ENCODE measurements at places on chromosomes 7 and 10.

DNA sequence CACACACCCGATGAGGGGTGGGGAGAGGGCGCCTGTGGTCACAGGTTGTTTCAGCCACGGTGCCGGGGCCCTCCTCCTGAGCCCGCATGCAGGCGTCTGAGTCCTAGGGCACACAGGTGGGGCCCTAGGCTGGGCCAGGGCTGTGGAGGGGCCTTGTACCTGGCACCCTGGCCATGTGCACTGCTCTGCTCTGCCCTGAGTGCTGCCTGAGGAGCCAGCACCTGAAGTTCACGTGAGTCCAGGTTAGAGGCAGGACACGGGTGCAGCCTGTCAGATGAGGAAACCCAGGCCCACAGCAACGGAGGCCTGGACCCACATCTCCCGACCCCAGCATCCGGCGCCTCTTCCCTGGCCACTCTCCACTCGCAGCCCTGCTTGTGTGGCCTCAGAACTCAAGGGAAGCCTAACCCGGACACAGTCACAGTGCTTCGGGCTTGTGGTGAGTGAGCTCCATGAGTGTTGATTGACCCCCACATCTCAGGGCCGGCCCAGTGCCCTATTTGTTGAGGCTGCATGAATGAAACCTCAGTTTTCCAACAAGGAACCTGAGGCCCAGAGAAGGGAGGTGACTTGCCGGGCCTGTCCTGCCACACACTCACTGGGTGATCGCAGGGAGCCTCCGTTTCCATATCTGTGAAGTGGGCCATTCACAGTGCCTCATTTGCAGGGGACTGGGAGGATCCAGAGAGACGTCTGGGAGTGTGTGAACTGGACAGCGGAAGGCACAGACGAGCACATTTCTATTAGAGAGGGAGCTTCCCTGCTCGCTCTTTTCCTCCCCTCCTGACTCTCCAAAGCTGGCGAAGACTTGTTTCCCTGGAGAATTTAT, 39.6 kb downstream of the PPIF start:
- no peak for DNase-seq

DNA sequence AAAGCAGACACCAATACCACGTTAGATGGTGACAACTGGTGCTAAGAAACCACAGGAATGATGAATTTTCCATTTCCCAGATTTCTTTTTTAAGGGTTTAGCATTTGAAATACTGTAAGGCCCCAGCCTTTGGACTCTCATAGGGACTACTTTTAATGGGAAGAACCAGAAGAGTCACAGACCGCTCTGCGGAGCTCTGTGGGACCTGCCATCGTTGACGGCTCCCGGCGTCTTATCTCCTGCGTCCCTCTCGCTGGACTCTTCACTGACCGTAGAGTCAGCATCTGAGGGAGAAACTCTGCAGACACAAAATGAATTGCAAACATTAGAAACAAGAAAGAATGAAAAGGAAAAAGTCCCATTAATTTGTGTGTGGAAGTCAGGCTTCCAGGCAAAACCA, 81.4 kb upstream of the ATP6V0A4 start:
- no peak for DNase-seq

DNA sequence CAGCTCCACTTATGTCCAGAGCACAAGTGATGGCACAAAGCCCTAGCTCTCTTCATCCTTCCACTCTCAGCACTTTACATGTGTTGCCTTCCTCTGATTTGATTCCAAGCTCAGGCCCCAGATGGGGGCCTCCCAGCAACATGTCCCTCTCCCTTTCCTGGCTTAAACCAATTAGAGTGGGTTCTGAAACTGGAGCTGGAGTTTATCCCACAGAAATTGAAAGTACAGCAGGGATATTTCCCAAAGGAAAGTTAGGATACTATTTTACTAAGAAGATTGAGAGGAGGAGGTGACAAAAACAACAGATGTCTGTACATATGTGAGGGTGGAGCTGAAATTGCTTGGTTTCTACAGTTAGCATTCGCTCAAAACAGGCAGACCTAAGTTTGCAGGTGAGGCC, 724.6 kb downstream of the AUTS2 start:
- no peak for DNase-seq

GRCh38 chr10:71504570-71504969, 107.8 kb downstream of the CDH23 start:
- no peak for DNase-seq

DNA sequence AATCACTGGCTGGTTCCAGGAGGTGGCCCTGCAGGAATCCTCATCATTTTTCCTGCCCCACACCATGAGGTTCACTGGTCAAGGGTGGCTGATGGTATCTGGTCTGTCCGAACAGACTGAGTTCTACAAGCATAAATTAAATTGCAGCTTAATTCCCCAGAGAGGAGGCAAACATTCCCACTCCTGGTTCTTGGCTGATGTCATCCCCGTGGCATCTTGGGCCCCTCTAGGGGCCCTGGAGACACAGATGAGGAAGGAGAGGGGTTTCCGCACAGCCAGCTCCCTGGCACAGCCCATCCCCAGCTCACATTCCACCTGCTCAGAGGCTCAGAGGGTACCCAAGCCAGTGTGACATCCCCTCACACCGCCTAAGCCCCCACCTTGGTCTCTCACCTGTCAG, 5.3 kb upstream of the KLRG2 start:
- DNase-seq: no peak

GRCh38 chr7:92837000-92837749, 802 bp upstream of the CDK6 start:
- no peak for DNase-seq

DNA sequence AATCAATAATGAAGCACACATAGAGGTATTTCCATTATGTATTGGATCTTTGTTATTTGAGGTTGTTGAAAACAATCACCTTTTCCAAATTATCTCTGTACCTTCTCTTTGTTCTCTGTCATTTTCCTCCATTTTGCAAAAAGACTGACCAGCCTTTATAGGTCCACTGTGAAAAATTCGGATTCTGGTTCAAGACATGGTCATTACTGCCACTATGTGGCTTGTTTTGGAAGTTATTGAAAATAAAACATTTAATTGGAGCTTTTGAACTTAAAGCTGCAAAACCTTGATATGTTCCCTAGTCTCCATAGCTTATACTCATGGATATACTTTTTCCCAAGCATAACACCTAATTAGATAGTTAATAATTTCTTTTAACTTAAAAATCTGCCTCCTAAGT, 1094.4 kb downstream of the NRG3 start:
- peak; percentile 20 for DNase-seq

DNA sequence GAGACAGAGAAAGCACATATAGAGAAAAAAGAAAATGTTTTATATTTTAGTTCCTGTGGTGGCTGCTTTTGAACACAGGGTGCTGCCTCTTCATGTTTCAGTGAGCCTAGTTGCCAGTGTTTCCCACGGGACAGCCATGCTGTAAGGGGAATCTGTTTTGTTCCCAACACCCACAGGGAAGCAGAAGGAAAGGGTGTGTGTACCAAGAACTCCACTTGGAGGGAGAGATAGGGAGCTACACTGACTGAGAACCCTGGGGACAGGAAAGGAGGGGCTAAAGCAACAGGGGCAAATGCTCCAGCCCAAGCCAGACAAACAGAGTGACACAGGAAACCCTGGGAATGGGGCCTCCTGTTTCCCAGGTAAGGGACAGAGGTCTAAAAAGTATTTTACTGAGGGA, 40.2 kb downstream of the FRMPD2 start:
- no peak for DNase-seq

GRCh38 chr10:62248465-62248864, 20.2 kb downstream of the RTKN2 start:
- no peak for DNase-seq

DNA sequence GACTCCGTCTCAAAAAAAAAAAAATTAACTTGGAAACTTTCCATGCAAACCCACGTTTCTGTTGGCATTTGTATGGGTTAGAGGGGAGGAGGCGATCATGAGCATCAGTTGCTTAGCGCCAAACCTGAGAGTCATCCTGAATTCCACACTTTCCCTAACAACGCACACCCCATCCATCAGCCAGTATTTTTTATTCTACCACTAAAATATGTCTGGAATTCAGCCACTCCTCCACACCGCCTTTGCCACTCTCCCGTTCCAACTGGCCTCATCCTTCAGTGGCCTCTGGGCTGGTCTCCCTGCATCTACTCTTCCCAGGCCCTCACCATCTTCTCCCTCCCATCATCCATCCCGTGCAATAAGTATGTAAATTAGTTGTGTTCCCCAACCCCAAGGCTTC, 4.7 kb upstream of the LMBR1 start:
- DNase-seq: no peak

- DNase-seq: no peak
These were observed 64.8 kb downstream of the ITGB8 start for GRCh38 chr7:20395511-20395910.

GRCh38 chr10:5996696-5997095, 19.4 kb upstream of the IL15RA start:
- DNase-seq: no peak

DNA sequence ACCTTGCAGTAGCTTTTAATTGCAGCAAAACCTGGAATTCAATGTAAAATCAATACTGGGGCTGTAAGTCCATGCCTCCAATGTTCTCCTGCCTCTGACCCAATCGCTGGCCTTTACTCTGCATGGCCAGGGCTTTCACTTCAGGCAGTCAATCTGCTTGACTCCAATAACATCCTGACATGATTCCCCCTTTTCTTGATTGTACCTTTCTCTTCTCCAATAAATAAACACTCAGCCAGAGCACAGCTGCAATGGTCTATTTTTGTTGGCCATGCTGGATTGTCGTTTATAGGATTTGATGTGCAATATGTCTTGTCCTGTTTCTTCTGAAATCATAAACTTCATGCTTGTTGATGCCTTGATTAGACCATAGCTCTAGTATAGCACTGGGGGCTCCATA, 97.8 kb upstream of the COL1A2 start:
- DNase-seq: no peak

DNA sequence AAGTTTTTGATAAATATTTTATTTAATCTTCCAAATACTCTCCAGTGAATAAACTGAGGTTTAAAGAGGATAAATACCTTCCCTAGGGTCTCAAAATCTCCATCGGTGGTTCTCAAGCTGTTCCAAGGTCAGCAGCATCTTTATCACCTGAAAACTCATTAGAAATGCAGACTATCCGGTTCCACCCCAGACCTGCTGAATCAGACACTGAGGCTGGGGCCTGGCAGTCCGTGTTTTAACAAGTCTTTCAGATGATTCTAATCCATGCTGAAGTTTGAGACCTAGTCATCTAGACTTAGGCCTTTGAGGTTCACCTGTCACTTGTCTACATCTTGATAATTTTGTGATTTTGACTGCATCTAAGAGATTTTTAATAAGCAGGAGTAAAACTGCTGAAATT, 37.5 kb downstream of the PLEKHA8 start:
- no peak for DNase-seq

DNA sequence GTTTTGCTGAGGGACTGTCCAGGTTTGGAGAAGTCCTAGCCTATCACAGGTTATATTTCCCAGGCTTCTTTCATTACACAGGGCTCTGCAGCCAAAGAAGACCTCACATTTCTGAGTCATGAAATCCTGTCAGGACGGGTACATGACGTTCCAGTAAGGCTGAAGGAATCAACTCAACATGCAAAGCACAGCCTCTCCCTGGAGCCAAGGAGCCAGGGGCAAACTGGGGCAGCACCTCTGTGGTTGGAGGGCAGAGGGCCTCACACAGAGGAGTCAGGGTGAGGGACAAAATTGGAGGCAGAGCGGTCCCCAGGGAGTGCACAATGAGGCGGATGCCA, 116.3 kb upstream of the GDF10 start:
- DNase-seq: no peak

DNA sequence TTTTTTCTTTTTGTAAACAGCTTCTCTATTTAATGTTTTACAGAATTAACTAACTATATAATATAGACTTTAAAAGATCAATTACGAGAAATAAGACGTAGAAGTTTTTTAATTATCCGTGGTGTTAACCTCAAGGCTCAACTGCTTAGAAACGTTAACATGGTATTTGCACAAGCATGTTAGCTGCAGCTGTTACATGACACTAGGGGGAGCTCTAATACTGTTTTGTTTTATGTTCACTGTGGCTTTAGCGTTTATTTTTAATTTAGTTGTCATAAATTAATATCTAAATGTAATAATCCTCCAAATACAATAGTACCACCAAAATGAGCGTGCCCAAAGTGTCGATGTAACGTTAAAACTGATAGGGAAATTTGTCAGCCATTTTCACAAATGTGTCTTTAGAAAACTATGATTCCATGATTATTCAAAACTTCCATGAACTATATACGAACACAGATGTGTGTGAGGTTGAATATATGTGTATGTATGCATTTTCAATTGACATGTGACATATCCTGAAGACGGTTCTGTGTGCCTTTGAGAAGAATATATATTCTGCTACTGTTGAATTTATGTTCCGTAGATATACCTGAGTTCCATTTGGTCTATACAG, 828.8 kb upstream of the MBL2 start:
- peak; percentile 13 for DNase-seq

GRCh38 chr10:48905311-48905710, 34.3 kb downstream of the LRRC18 start:
- no peak for DNase-seq

DNA sequence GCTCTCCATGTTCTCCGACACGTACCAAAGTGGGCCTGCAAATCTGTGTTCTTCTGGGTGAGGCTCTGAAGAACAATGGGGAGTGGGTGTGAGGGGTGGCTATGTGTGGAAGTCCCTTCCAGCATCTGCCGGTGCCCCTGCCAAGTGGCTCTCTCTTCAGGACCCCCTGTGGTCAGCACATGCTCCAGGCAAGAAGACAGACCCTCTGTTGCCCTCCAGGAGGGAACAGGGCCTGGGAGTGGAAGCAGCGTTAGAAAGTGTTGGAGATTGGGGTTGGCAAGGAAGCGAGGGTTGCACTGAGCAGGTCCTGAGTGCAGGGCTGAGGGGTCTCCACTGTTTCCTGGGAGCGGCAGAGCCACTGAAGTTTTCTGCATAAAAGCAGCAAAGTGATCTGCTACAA, 60.5 kb downstream of the EMX2 start:
- DNase-seq: no peak

DNA sequence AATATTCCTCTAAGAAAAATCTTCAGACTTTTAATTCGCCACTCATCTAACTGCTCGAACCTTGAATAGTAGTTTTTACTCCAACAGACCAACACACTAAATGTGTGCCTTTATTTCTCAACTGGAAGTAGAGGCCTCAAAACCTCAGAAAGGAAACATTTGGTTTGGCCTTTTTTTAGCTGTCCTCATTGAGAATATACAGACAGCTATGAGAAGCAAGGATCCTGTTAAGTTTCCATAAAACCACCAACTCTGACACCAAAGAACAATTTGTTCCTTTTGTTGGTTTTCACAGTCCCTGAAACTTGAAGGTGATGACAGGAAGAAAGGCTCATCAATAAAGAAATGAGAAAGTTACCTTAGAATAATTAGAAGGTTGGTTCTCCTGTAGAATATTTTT, 199.2 kb upstream of the MEOX2 start:
- no peak for DNase-seq
